ENCODE measurements at places on chromosomes 6 and 20.

DNA sequence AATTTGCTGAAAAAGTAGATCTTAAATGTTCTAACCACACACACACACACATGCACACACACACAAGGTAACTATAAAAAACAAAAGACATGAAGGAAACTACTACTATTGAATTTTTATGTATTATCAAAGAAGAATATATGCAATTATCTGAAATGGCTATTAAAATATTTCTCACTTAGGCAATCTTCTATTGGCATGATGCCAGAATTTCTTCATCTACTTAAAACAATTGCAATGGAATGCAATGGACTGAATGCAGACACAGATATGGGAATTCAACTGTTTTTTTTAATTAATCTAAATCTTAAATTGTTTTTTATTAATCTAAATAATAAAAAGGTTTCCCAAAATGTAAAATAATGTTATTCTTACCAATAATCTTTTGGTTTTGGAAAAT lies 152.6 kb upstream of the SMLR1 start:
- no peak for DNase-seq

DNA sequence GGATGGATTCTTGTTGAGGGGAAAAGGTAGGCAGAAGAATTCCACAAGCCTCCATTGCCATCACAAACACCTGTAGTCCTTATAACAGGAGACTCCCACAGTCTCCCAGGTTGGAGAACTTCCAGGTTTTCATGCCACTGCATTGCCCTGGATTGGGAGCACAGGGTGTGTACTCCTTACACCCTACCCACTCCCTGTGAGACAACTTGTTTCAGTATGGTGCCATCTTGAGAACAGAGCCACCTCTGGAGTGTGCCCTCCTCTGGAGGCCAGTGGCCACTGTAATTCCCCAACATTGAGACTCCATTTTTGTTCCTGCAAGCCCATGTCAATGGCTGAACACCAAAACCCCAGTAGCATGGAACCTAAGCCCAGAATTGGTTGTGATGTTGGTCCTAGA lies 123.5 kb upstream of the LAMA2 start:
- DNase-seq = no peak

- no peak for DNase-seq
These were observed 11.4 kb downstream of the ZC3H12D start for GRCh38 chr6:149473080-149474052.

DNA sequence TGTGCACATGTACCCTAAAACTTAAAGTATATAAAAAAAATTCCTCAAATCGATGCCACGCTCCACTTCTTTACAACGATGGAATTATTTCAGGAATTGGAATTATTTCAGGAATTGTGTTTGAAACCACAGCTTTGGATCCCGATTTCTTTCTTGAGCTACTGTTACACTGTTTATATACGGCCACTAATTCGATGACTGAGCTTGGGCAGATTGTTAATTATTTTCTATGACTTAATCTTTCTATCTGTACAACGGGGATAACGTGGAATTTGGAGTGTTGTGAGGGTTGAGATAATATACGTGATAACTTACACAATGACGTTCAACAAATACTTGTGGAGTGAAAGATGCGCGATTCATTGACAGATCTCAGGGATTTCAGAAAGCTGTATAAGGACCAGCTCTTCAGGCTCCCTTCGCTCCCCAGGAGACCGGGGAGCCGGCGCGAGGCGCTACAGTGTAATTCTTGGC lies 171.3 kb downstream of the SLC16A10 start:
- DNase-seq = no peak

- DNase-seq = no peak
These were observed 45.3 kb downstream of the CLIC5 start for GRCh38 chr6:45970326-45970725.

- no peak for DNase-seq
These were observed 1.5 kb downstream of the MTHFD1L start for GRCh38 chr6:150866991-150867501.

DNA sequence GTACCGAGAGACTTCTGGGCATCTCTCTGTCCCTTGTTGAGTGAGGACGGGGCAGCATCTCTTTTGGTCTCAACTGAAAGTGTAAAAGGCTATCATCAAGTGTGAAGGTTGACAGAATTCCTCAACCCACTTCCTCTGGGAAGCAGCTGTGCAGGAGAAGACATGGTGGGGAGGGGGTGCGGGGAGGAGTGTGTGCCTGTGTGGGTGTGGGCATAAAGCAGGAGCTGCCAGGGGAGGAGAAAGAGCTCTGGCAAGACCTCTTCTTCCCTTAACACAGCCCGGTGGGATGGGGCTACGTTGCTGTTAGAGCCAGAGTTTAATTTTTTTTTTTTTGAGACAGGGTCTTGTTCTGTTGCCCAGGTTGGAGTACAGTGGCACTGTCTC lies 31.8 kb downstream of the CPXM1 start:
- DNase-seq = no peak

GRCh38 chr6:85429346-85429745 lies 20.5 kb upstream of the NT5E start:
- DNase-seq = no peak

DNA sequence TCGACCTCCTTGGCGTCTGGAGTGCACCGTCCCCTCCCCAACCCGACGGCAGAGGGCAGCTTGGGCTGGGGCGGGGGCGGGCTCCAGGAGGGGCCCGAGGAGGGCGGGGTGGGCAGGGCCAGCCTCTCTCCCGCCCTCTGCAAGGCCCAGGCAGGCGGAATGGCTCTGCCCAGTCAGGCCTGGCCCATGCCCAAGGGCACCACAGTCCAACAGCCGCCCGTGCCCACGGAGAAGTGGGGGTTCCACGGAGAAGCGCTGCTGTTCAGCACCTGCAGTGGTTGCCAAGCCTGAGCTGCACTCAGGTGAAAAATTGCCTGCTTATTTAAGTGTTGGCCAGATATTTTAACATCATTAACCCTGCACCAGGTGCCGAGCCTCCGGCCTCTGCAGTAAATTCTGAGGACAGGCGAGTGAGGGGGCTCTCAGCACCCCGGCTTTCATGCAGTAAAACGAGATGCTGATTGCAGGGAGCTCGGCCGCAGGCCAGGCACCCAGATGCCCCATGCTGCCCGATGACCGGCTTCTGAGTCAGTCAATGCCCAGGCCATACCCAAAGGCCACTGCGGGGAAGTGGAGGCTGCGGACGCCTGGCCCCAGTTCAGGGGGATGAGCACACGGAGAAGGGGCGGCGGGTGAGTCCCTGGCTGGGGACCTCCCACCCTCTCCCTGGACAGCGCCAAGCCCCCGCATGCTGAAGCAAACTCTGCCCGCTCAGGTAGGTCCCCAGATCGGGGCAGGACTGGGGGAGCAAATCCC lies at the start of gene SRMS:
Gene SRMS (minus strand): TSS at position 25 of the 756 bp plus-strand sequence. CDS start 286 bp downstream, outside the sequence.
- no peak for DNase-seq

DNA sequence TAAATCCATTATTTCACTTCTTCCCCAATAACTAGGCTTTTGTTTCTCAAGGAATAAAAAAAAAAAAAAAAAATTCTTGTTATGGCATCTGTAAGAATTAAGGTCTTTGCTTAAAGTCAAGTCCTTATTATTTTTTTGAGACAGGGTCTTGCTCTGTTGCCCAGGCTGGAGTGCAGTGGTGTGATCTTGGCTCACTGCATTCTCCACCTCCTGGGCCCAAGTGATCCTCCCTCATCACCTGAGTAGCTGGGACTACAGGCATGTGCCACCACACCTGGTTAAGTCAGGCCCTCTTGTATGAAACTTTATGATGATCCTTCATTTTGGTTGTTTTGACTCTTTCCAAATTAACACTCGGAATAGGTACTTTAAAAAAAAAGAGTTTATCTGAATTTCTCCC lies 17.3 kb downstream of the DSTN start:
- DNase-seq = no peak

- DNase-seq = no peak
These were observed 4.8 kb upstream of the DDX43 start for GRCh38 chr6:73389854-73390253.

GRCh38 chr20:62549499-62550086 lies 73.8 kb upstream of the GATA5 start:
- DNase-seq = no peak

GRCh38 chr6:125066964-125067363 lies 86.6 kb upstream of the TPD52L1 start:
- DNase-seq = no peak

DNA sequence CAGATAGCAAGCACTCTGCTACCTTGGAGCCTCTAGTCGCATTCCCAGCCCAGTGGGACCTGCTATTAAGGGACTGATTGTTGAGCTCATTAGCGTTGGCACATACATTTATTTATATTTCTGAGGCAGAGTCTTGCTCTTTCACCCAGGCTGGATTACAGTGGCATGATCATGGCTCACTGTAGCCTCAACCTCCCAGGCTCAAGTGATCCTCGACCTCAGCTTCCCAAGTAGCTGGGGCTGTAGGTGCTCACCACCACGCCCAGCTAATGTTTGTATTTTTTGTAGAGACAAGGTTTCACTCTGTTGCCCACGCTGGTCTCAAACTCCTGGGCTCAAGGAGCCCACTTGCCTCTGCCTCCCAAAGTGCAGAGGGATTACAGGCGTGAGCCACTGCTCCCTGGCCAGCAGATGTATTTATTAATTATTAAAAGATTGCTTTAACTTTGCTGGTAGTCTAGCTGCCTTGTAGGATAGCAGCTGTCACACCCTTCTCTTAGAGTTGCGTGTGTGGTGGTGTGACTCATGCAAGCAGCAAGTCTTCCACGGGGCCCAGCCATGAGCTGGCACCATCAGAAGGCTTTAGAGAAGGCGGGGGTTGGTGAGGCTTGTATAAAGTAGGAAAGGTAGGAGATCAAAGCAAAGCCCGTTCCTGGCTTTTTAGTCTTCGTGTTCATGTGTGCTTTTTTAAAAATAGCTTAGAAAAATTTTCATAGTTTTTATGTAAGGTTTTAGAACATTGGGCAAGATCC lies 16.5 kb downstream of the ACTR5 start:
- peak; percentile 55 for DNase-seq

GRCh38 chr6:159311618-159312017 lies 142.4 kb downstream of the FNDC1 start:
- DNase-seq = no peak

DNA sequence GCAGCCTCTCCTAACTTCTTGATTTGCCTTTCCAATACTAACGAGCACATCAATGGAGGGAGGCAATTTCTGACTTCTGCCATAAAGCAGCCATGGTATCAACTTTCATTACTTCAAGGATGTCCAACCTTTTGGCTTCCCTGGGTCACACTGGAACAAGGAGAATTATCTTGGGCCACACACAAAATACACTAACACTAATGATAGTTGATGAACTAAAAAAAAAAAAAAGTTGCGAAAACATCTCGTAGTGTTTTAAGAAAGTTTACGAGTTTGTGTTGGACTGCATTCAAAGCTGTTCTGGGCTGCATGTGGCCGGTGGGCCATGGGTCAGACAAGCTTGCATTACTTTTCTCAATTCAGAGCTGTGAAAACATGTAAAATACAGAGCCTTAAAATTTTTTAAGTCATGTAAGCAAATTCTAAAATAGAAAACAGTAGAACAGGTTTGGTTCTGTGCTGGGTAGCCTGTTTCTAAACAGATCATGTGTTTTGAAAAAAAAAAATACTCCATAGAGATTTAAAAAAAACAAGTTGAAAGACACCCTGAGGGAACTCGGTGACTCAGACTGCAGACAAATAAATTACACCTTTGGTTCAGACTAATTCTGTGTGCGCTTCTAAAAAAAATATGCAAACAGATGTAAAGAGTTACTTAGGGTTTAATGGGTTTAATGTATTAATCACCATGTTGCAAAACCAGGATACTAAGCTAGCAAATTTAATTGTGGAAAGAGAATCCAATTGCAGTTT lies 43.6 kb upstream of the SLC22A23 start:
- no peak for DNase-seq

GRCh38 chr6:51866867-51867266 lies 220.5 kb downstream of the PKHD1 start:
- DNase-seq = no peak

- no peak for DNase-seq
These were observed 82.9 kb upstream of the RNF217 start for GRCh38 chr6:124879110-124879991.

DNA sequence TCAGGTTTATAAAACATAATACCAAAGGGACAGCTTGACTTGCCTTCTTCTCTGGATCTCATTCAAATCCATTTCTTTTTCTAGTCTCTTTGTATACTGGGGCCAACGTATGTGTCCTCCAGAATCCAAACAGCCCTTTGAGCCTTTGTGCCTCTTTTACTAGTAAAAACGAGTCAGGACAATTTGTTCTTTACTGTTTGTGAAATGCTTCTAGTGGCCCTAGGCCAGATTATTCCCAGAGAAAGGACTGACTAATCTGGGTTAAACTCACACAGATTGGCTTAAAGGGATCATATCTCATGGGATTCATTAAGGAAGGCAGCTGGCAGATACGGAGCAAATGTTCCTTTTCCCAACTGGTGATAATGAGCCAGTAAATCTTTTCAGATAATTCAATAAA lies 32.1 kb upstream of the MANEA start:
- DNase-seq = no peak

GRCh38 chr6:141152951-141153350 lies 979.8 kb upstream of the GJE1 start:
- DNase-seq = no peak

GRCh38 chr6:105981002-105981887 lies 104.9 kb upstream of the PRDM1 start:
- peak; percentile 53 for DNase-seq

DNA sequence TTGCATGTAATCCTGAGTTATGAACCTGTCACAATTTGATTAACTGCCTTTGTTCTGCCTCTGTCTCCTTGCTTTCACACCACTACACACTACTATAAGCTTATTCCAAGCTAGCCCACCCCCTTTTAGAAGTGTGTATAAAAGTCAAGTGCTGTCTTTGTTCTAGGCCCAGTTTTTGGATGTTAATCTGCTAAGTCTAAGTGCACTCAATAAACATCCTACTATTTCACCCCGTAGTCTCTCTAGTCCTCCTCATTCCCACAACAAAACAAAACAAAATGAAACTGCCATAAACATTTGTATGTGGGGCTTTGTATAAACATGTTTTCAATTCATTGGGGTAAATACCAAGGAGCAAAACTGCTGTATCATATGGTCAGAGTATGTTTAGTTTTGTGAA lies 16.1 kb upstream of the SPACA1 start:
- DNase-seq = no peak

- no peak for DNase-seq
These were observed 11.1 kb upstream of the CD164 start for GRCh38 chr6:109393157-109393885.

DNA sequence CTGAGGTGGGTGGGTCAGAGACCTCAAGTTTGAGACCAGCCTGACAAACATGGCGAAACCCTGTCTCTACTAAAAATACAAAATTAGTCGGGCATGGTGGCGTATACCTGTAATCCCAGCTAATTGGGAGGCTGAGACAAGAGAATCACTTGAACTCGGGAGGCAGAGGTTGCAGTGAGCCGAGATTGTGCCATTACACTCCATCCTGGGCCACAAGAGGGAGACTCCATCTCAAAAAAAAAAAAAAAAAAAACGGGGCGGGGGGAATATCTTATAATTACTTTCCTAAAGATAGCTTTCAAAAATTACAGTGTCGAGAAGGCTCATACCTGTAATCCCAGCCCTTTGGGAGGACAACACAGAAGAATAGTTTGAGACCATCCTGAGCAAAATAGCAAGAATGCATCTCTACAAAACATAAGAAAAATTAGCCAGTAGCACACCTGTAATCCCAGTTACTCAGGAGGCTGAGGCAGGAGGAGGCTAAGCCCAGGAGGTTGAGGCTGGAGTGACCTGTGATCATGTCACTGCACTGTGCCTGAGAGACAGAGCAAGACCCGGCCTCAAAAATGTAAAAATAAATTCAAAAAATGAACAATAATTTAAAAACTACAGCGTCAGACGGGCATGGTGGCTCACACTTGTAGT lies 25.8 kb downstream of the CBFA2T2 start:
- DNase-seq = no peak

- DNase-seq = no peak
These were observed 32.5 kb downstream of the POFUT1 start for GRCh38 chr20:32240205-32240604.

Measured in activated naive CD4-positive, alpha-beta T cell treated with Interleukin-2 at 50 U/mL for 16 hours (primary cell).